ENCODE measurements at places on chromosomes 4 and X. TPM values are rescaled to one million over a fixed set of nuclear protein-coding genes. Genes with fewer than 3 reads are reported as not detected.

SYP gene
- 0.39 TPM for total RNA-seq

PFKFB1 gene
- 0.13 TPM for total RNA-seq

TMEM150C gene
- total RNA-seq, result 5.4 TPM

C4orf50 gene
- total RNA-seq, result not detected

CITED1 gene
- total RNA-seq, result not detected

DCAF12L2 gene
- 0.11 TPM for total RNA-seq

MGAT4D gene
- not detected for total RNA-seq

FAM47A gene
- total RNA-seq, result not detected

ASB5 gene
- total RNA-seq, result 0.26 TPM

RTL9 gene
- 0.22 TPM for total RNA-seq

IL2RG gene
- 0.32 TPM for total RNA-seq

TEX13D gene
- total RNA-seq, result not detected

GAGE12F gene
- not detected for total RNA-seq

DDX53 gene
- not detected for total RNA-seq

AKAP14 gene
- total RNA-seq, result not detected

FGFR3 gene
- total RNA-seq, result 1.4 TPM

GLRB gene
- total RNA-seq, result 16.2 TPM

XAGE1A gene
- not detected for total RNA-seq

XPNPEP2 gene
- total RNA-seq, result 0.11 TPM

Data from articular chondrocyte of knee joint (primary cell).